ENCODE measurements at places on chromosomes 6 and 20.

GRCh38 chr6:119166024-119166784 lies 87.7 kb upstream of the FAM184A start:
- DNase-seq = no peak

- DNase-seq = no peak
Observed at GRCh38 chr6:6525933-6526332, 62.6 kb upstream of the LY86 start.

GRCh38 chr6:117272032-117272866 lies 6.9 kb downstream of the VGLL2 start:
- no peak for DNase-seq

DNA sequence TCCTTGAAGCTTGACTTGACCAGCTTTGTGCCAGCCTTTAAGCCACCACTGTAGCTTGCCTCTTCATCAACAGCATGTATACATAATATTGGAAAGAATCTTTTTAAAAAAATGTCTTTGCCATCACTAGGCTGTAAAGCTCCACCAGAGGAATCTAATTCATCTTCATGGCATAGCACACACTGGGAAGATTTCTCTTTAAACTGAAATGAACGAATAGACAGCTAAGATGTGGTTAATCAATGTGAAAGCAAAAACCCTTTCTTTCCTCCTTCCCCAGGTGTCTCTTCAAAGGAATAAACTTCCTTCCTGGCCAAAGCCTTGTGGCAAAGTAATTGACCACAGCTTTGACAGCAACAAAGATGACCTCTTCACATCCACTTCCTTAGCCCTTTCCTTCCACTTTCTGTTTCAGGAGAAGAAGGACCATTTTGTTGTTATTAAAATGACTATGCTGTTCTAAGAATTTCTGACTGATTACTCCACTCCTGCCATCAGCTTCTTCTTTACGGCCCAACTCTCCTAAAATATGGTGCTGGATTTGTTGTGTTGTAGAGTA lies 428.7 kb upstream of the SOX4 start:
- DNase-seq = no peak

DNA sequence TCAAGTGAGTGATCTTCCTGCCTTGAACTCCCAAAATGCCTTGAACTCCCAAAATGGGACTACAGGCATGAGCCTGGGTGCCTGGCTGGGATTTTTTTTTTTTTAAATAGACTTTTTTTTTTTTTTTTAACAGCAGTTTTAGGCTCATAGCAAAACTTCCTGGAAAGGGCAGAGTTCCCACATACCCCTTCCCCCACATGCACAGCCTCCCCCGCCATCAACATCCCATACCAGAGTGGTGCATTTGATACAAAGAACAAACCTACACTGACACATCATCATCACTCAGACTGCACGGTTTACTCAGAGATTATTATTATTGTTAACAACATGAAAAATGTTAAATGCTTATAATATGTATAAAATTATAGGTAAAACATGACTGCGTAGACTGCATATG lies 26.0 kb downstream of the UQCC1 start:
- DNase-seq = no peak

DNA sequence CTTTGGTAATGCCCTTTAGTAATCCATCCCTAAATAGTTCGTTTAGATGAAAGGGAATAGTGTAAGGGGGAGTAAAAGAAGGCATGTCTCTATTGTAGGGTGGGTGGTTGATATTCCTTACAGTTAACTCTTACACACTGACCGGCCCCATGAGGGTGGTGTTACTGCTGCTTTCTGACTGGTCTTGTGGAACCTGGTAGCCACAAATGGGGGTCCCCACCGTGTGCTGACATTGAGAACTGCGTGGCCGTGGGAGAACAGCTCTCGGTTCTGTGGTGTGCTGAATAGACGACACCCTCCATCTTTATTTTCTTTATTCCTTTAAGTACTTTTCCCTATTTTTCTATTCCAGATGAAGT lies 19.3 kb downstream of the MRAP2 start:
- DNase-seq = no peak

DNA sequence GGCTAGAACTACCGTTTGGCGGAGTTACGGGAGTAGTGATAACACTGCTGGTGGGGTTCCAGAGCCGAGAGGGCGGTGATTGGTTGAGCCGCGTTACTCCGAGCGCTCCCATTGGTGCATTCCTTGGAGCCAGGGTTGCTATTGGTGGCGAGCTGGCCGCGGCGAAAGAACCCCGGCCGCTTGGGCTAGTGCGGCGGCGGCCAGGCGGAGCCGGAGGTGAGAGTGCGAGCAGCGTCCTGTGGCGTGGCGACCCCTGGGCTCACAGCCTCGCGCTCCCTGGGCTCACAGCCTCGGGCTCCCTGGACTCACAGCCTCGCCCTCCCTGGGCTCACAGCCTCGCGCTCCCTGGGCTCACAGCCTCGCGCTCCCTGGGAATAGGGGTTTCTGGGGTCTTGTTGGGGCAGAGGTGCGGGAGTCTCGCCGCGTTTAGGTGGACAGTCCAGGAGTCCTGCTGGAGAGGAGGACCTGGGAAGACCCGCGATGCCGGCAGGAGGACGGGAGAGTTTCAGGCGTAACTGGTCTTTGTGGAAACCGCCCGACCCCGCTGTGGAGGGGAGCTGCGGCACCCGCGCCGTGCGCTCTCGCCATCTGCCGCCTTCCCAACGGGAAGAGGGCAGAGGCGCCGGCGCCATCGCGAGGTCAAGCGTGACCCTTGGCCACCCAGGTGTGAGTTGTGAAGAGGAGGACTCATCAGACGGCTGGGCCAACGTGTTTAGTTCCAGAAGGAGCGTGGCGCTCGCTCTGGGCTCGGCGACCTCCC lies 12.2 kb downstream of the PRDM13 start:
- no peak for DNase-seq

DNA sequence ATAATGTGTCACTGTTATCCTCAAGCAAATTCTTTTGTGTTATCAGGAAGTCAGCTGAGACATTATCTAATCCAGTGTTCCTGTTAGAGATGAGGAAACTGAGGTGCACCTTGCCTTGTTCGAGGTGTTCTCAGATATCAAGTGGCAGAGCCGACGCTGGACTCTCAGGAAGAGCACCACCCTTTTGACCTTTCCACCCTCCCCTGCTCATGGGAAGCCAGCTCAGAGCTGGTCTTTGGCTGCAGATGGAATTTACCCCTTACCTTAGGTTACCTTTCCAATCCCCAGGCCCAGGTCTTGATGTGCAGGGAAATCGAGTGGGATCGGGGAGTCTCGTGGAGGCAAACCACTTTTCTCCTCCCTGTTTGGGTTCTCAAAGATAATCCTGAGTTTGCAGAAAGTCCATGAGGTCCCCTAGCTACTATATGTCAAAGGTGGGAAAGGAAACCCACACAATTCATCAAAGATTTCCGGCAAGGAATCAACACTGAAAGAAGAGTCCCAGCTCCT lies 62.9 kb upstream of the PIM1 start:
- DNase-seq = no peak

DNA sequence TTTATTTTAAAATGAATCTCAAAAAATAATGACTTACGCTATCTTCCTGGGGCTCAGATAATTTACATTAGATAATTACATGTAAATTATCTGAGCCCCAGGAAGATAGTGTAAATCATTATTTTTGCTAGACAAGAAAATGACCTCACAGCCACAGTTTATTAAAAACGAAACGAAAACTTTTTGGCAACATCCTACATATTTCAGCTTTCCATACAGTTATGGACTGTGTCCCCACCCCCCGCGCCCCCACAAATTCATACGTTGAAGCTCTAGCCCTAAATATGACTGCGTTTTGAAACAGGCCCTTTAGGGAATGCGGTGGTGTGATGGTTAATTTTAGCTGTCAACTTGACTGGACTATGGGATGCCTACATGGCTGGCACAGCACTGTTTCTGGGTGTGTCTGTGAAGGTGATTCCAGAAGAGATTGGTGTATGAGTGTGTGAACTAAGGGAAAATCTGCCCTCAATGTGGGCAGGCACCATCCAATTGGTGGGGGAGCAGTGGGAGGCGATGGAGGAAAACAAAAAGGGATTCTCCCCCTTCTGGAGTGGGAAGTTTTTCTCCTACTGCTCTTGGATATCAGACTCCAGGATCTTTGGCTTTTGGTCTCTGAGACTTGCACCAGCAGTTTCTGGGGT lies 52.6 kb downstream of the TRPC4AP start:
- no peak for DNase-seq

GRCh38 chr20:46558511-46558959 lies 8.1 kb upstream of the OCSTAMP start:
- DNase-seq = no peak

GRCh38 chr6:53834132-53834531 lies 39.3 kb downstream of the LRRC1 start:
- DNase-seq = no peak

GRCh38 chr20:34215711-34216381 lies 25.4 kb upstream of the ASIP start:
- DNase-seq = peak; percentile 58

- no peak for DNase-seq
Observed at GRCh38 chr6:113901482-113901881, 44.3 kb downstream of the MARCKS start.

DNA sequence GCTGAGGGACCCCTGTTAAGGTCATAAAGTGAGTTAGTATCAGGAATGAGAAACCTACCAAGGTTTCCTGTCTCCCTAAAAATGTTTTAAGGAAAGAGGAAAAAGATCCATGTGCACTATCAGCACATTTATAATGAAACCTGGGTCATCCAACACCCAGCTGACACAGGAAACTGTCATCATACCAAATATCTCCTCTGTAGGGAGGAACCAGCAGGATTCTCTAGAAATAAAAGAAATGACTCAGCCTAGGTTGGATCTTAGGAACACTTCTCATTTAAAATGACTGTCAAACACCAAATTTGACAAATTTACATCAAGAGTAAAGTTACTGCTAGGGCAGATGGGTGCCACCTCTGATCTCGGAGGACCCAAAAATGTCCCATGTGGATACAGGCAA lies 21.7 kb downstream of the GFOD1 start:
- DNase-seq = no peak

GRCh38 chr6:163347021-163347446 lies 67.5 kb upstream of the QKI start:
- DNase-seq = no peak

DNA sequence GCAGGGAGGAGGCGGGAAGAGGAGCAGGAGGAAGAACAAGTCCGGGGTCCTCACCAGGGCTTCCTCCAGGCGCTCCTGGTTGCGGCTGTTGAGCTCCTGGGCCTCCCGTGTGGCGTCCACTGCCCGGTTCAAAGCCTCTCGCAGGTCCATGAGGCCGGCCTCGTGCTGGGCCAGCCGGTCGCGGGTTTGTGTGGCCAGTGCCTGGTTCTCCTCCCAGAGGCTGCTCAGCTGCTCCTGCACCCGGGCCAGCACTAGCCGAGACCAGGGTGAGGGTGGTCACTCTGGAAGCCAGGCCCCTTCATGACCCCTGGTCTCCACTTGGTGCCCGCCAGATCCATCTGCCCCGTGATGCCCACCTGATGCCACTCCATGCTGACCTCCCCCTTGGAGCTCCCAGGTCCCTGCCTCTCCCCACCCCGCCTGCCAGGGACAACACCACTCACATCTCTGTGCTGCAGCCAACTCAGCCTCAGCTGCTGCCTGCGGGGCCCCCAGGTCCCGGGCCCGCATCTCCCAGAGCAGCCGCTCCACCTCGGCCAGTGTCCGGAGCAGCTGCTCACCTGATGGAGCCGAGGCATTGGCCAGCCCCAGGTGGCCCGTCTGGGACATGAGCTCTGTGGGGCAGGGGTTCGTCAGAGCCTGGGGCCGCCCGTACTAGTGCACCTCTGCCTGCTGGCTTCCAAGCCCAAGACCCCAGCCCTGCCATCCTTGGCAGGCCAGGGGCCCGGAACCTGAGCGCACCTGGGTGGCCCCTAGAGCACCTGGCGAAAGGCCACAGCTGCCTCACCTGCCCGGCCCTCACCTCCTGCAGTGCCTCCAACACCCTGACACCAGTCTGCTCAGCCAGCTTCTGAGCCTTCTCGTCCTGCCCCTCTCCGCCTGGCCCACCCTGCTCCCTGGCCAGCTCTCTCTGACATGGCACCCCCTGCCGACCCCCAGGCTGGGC lies 15.9 kb downstream of the ADRM1 start:
- DNase-seq = no peak

DNA sequence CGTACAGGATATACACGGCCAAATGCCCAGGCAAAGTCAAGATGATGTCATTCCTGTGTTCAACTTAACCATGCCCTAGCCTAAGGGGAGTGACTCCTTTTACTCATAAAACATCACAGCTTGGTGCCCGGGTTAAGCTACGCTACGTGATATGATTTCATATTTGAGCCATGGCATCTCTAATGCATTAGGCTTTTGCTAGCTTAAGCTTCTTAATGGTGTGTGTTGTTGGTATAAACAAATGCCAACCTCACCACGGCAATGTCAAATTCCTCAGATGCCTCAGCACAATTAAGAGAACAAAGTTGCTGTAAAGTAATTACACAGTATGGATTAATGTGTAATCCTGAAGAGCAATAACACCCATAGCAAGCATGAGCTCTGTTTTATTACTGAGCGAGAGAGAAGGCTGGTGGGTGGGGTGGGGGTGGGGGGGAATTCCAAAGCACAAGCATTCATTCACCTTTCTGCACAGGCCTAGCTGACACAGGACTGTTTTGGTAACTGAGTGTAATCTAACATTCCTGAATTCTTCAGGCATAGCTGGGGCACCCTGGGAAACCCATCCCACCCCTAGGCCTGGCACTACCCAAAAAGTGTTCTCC lies 44.7 kb upstream of the CNKSR3 start:
- DNase-seq = no peak

DNA sequence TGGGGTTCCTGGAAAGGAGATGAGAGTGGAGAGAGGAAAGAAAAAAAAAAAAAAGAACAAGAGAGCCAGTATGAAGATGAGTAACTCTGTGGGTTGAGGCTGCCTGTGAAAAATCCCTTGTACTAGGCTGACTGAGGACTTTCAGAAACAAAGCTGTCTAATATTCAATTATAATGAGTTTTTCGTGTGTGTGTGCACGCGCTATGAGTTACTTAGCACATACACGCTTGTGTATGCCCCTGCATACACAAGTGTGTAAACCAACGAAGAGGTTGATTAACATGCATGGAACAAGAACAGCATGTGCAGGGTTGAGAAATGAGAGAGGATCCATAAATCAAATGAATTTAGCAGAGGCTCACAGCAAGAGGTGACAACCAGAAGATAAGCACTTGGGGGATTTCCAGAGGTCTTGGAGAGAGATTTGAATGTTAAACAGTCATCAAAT lies 4.8 kb upstream of the RBPJL start:
- no peak for DNase-seq

DNA sequence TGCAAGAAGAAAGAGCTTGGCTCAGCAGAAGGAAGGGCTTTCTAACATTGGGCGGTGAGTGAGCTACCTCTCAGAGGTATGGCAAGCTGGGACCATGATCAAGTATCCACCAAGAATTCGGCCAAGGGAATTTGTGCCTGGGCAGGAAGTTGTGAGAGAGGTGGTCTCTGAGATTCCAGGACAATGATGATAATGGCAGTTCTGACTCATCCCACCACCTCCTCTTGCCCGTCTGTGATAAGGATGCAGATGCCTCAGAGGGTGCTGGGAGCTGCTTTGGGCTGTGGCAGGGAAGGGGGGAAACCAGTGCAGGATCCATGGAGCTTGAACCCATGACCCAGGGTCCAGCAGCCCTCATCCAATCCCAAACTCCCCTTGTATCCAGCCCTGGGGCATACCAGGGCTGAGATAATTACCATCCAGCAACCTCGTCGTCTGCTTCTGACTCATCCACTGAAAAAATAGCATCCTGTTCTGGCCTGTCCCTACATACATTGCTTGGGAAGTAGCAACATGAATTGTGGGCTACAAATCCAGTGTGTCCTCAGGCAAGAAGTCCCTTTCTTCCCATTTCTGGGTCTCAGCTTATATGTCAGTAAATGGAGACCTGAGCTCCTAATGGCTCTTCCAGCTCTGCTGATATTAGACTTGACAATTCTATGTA lies 5.9 kb downstream of the TGM6 start:
- DNase-seq = no peak

GRCh38 chr6:53437557-53438202 lies 88.9 kb upstream of the ELOVL5 start:
- peak; percentile 54 for DNase-seq
